ENCODE measurements at places on chromosomes 16 and 17.
A peak's percentile ranks its signal among the peaks of the same experiment; 100 is the strongest.

GRCh38 chr17:82277851-82278250, 4.4 kb upstream of the CSNK1D start:
- peaks cover 27% of the 10 kb centered on the region for H3K4me1 ChIP-seq
- no peaks in the 10 kb centered on the region for H3K36me3 ChIP-seq
- no peak overlapping the region for H3K4me3 ChIP-seq
- no peaks in the 10 kb centered on the region for H3K27me3 ChIP-seq
- no peak for DNase-seq

DNA sequence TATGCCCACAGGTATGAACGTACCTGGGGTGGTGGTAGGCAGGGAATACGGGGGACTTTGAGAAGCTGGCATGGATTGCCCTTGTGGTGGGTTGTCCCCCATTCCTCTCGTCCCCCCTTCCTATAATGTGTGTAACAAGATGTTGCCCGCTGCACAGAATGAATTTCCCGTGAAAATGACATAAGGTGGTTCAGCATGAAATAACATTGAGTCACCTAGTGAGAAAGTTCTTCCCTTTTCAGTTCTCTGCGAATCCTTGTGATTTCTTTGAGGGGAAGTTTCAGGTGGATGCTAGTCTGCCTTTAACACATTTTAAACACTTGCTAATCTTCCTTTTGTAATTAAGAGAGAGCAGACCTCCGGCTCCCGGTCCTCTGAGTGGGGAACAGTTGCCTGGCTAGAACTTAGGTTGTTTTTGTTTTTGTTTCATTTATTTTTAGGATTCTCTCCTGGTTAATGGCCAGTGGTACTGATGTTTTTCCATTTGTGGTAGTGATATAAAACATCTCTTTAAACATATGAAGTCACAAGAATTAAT, 58.9 kb downstream of the RAP1GAP2 start:
- H3K27ac ChIP-seq: peak overlapping the region; percentile 80
- 0 out of 2 replicates have a peak, but pooled peaks cover 12% of the 10 kb centered on the region for H3K36me3 ChIP-seq
- H3K27me3 ChIP-seq: no peaks in the 10 kb centered on the region

- peaks cover 27% of the 10 kb centered on the region for H3K36me3 ChIP-seq
- no peak overlapping the region for H3K27ac ChIP-seq
- H3K27me3 ChIP-seq: no peaks in the 10 kb centered on the region
- no peaks in the 10 kb centered on the region for H3K4me1 ChIP-seq
These were observed 43.4 kb downstream of the MFSD11 start for GRCh38 chr17:76781056-76781982.

GRCh38 chr17:78173097-78173715, 4.8 kb downstream of the SYNGR2 start:
- H3K36me3 ChIP-seq: peaks cover 68% of the 10 kb centered on the region
- H3K27me3 ChIP-seq: no peaks in the 10 kb centered on the region
- H3K4me1 ChIP-seq: peaks cover 4% of the 10 kb centered on the region
- no peak overlapping the region for H3K4me3 ChIP-seq
- H3K27ac ChIP-seq: peak overlapping the region; percentile 12

- H3K4me1 ChIP-seq: peaks cover 8% of the 10 kb centered on the region
- no peak for DNase-seq
- H3K27ac ChIP-seq: no peak overlapping the region
- H3K27me3 ChIP-seq: no peaks in the 10 kb centered on the region
- H3K4me3 ChIP-seq: no peak overlapping the region
These were observed 14.0 kb upstream of the KPNB1 start for GRCh38 chr17:47635734-47636133.

- no peak overlapping the region for H3K27ac ChIP-seq
- H3K4me3 ChIP-seq: no peak overlapping the region
- H3K27me3 ChIP-seq: no peaks in the 10 kb centered on the region
These were observed 7.3 kb downstream of the GSE1 start for GRCh38 chr16:85620374-85620773.

DNA sequence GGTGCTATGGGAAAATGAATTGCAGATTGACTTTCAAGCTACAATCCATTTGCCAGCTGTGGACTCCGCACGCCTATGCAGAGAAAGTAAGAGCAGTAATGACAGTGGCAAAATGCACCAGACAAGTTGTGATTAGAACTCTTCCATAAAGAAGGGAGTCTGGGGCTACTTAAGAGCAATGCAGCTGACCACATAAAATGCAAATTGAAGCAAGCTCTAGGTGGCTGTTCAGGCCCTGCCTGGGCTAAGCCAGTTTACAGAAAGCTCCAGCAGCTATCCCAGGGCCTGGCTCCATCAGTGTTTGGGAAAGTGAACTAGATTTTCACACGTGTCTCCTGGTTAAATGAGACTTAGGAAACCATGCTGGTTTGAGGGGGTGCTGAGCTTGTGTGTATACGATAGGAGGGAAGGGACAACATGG, 2.2 kb upstream of the MAP2K6 start:
- H3K27me3 ChIP-seq: no peaks in the 10 kb centered on the region
- H3K36me3 ChIP-seq: no peaks in the 10 kb centered on the region
- H3K27ac ChIP-seq: no peak overlapping the region
- no peak overlapping the region for H3K4me3 ChIP-seq

DNA sequence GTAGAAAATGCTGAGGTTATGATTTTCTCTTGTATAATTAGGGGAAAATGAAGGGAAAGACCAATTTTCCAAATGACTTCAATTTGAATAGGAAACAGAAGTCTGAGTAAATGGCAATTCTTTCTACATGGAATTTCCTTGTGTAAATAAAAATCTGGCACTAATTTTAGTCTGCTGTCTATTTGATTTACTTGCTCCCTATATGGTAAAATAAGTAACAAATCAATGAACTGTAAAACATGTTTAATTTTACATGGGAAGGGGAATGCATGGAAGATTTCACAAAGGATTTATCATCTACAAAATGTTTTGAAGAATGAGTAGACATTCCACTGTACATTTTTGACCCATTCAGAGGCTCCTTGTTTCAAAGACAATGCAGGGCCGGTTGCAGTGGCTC, 811.6 kb upstream of the GOT2 start:
- DNase-seq: no peak
- no peak overlapping the region for H3K27ac ChIP-seq
- H3K4me3 ChIP-seq: no peak overlapping the region
- H3K27me3 ChIP-seq: no peaks in the 10 kb centered on the region
- no peaks in the 10 kb centered on the region for H3K36me3 ChIP-seq
- H3K4me1 ChIP-seq: peaks cover 26% of the 10 kb centered on the region

GRCh38 chr17:44865931-44866330, 18.2 kb downstream of the HIGD1B start:
- no peak overlapping the region for H3K4me3 ChIP-seq
- no peak overlapping the region for H3K27ac ChIP-seq
- no peak for DNase-seq
- no peaks in the 10 kb centered on the region for H3K4me1 ChIP-seq

- no peak overlapping the region for H3K4me3 ChIP-seq
- no peak for DNase-seq
- H3K36me3 ChIP-seq: no peaks in the 10 kb centered on the region
- no peaks in the 10 kb centered on the region for H3K27me3 ChIP-seq
These were observed 292.1 kb downstream of the SNX29 start for GRCh38 chr16:12268606-12269005.

GRCh38 chr16:4017807-4018206, 98.4 kb downstream of the ADCY9 start:
- H3K36me3 ChIP-seq: no peaks in the 10 kb centered on the region
- H3K27ac ChIP-seq: no peak overlapping the region
